ENCODE measurements at places on chromosomes 13 and 19.
A peak's percentile ranks its signal among the peaks of the same experiment; 100 is the strongest.

- no peak for DNase-seq
These were observed 27.5 kb downstream of the RASA3 start for GRCh38 chr13:114104655-114105520.

GRCh38 chr19:23409392-23410048, 14.2 kb upstream of the ZNF91 start:
- DNase-seq, result no peak

DNA sequence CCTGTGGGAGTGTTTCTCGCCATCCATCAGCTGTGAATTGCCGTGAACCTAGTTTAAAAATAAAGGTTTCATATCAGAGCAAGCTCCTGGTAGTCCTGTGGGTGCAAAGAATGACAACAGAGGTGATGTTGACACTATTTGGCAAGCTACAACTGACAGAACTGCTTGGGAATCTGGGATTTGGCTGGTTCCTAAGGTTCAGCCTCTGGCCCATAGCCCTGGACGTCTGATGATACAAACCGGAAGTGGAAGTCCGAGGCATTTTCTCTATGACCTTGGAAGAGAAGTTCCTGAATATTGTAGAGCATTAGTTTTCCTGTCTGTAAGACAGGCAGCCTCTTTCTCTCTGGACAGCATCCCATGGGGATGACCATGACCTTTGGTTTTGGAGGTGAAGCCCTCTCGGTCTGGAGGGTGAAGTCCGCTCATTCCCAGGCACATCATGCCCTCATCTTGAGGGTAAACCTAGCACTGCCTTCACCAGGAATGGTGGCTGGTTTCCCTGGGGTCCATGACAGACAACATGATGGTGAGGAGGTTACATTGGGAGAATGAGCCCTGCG, 29.1 kb downstream of the GATAD2A start:
- no peak for DNase-seq

- DNase-seq, result no peak
These were observed 24.5 kb upstream of the SOX1 start for GRCh38 chr13:112042496-112042895.

DNA sequence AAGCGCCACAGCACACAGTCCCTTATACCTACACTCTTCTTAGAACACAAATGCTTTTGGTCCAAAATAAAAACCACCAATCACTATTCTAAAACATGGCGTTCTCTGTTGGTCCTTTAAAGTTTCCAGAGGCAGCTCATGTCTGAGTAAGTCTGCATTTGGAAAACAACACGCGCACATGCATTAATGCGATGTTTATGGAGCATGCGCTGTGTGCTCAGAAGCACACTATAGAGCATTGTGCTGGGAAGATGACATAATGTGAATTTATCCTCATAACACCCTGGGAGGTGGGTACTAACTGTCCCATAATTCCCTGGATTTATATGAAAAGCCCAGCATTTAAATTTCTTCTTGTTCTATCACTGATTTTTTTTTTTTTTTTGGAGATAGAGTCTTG, 10.7 kb downstream of the ZNF682 start:
- DNase-seq, result no peak

GRCh38 chr13:38941353-38941945, 49.2 kb downstream of the STOML3 start:
- no peak for DNase-seq

DNA sequence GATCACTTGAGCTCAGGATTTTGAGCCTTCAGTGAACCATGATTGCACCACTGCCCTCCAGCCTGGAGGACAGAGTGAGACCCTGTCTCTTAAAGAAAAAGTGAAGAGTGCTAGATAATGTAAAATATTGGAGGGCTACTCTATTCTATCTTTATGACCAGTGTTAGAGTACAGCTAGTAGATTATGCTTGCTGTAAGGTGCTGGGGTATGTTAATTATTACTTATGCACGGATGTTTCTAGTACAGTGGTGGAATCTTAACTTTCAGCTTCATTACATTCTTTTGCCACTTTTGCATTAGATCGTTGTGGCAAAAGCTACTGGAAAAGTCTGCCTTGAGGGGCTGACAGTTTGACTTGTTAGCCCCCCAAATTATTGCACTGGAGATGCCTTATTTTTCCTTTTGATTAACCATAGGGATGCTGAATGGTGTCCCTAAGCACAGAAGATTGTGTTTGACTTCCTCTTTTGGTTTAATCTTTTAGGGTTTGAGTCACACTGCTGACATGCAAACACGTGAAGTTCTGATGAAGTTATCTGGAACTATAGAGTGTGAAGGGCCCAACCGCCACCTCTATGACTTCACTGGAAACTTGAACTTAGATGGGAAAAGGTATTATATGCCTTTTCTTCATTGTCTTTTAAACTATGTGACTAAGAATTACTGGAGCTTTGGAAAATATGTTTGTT, 169.8 kb downstream of the ATP8A2 start:
- no peak for DNase-seq

GRCh38 chr13:91359631-91360030, 12.1 kb downstream of the MIR17HG start:
- no peak for DNase-seq

DNA sequence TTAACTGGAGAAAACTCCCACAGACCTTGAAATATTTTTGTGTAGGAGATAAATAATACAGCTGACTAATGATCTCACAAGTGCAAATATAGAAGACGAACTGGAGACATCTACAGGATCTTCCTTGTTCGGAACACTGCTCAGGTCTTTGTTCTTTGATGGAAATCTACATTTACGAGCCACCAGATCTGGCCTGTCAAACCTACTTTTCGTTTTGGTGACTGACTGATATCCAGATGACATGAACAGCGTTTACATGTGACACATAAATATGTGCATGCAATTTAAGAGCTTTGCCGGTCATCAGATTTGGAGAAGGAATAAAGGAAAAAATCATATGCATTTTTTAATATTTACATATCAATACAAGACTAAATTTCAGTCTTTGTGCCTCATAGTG, 24.5 kb upstream of the TPP2 start:
- DNase-seq, result no peak

- DNase-seq, result no peak
These were observed 736 bp downstream of the GPI start for GRCh38 chr19:34365463-34366401.

DNA sequence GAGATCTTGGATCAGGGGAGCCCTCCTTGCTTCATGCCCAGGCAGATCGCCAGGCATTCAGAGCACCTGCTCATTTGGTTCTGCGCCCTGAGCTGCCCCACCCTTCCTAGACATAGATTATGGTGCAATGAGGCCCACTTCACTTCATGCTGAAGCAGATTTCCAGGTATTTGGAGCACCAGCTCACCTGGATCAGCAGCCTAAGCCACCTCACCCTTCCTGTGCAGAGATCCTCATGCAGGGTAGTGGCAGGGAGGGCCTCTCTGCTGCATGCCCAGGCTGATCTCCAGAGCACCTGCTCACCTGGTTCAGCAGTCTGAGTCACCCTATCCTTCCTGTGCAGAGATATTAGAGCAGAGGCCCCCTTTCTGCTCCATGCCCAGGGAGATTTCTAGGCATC, 1966.1 kb downstream of the PCDH9 start:
- DNase-seq, result no peak

DNA sequence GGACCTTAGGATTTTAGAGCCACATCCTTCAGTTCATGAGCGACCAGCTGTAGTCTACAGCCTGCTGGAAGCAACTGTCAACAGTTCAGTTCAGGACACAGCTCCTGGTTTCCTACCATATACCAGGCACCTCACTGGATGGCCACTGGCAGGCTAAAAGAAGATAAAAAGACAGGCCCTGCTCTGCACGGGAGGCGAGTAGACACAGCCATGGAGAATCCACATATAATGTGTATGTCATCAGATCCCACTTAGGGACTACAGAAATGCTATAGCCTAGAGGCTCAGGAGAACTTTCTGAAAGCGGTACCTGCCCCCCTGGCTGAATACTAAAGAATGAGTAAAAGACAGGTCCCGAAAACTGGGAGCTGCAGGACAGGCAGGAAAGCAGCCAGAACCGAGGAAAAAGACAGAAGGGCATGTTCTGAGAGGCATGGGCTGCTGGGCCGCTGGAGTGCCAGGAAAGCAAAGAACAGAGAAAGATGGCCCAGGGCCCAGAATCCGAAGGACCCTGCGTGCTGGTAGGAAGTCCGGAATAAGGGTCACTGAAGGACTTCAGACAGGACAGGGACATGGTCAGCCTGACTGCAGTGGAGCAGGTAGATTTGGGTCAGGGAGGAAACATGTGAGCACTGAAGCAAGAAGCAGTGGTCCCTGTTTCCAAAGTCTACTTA, 23.5 kb downstream of the DZIP1 start:
- DNase-seq, result no peak

GRCh38 chr19:862581-863314, 3.3 kb downstream of the CFD start:
- peak; percentile 64 for DNase-seq

DNA sequence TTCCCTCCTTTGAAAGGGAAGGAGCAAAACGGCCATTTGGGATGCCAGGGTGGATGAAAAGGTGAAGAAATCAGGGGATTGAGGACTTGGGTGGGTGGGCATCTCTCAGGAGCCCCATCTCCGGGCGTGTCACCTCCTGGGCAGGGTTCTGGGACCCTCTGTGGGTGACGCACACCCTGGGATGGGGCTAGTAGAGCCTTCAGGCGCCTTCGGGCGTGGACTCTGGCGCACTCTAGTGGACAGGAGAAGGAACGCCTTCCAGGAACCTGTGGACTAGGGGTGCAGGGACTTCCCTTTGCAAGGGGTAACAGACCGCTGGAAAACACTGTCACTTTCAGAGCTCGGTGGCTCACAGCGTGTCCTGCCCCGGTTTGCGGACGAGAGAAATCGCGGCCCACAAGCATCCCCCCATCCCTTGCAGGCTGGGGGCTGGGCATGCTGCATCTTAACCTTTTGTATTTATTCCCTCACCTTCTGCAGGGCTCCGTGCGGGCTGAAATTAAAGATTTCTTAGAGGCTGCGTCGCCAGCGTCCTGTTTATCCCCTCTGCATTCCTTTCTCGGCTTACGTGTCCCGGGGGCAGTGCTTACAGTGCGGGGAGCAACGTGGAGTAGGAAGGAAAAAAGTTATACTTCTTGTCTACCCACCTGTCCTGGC, 15.2 kb upstream of the S1PR4 start:
- DNase-seq, result peak; percentile 79

DNA sequence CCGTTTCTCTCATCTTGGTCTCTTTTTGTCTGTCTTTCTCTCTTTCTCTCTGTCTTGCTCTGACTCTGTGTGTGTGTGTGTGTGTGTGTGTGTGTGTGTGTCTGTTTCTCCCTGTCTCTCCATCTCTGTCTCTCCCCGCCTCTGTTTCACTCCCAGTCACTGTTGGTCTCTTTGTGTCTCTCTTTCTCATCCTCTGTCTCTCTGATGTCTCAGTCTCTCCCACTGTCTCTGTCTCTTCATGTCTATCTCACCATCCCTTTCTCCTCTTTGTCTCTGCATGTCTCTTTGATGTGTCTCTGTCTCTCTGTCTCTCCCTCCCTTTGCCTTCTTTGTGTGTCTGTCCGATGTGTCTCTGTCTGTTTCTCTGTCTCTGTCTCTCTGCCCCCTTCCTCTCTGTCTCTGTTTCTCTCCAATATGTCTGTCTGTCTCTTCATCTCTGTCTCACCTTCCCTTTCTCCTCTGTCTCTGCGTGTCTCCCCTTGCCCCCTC, 2.5 kb downstream of the NFIC start:
- no peak for DNase-seq

- no peak for DNase-seq
These were observed 204.3 kb upstream of the IPO5 start for GRCh38 chr13:97749174-97749573.

DNA sequence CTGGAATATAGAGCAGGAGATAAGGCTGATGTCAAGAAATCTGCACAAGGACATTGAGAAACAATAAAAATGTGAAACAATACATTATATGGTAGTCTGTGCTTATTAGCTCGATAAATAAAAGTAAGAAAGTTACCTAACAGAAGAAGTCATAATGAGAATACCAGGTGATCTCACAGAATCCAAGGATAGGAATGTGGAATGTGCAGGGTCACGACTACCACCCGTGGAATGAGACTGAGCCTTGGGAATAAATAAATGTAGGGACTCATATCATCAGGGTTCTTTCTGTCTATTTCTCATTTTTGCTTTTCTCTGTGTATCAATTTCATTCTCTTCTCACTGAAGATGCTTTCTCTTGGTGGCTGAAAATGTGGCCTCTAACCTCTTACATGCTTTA, 26.0 kb upstream of the KBTBD7 start:
- DNase-seq, result no peak

DNA sequence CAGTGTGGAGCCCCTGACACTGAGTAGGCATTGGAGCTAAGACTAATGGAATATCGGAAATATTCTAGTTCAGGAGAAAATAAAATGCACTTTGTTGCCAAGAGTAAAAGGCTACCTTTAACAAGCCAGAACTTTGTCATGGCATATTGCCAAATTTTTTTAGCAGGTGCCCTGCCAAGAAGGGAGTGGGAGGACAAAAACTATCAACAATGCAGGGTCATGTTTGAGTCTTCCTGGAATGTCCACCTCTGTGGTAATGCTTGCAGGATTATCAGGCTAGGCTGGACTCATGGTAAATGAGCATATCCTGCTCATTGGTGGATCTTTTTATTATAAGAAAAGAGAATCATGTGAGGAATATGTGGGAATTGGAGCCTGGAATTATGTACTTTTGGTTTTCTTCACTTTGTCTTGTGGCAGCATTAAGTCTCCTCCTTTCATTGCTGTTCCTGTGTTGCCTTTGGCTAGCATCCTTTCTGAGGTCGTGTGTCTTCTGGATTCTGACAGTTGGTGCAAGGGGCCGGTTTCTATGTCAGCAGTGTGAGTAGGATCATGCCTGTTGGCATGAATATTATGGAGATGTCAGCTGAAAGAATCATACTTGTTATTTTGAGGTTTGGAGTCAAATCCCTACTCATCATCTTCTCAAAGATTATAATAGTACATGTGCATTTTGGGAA, 122.9 kb upstream of the SPRY2 start:
- no peak for DNase-seq

Measured in activated CD4-positive, alpha-beta T cell treated with anti-CD3 and anti-CD28 coated beads, Interleukin-2, amount 50 U/mL, for 16 hours (primary cell).